NCI-H774 (cell line): ENCODE measurements at places on chromosomes 11 and 22.

DNA sequence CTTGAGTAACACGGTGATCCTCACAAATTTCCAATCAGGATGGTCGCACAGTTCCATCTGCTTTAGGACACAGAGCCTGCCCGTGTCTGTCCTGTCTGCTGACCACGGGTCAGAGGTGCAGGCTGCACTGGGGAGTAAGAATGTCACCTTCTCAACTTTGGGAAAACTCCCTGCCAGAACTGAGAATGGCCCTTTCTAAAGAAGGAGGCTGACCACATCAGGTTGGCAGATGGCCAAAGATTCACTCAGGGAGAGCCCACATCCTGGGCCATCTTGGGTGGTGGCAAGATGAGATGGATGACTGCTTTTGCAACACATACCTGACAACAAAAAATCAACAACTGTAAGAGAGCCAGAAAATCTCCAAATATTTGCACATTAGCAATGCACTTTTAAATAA lies 101.9 kb downstream of the IGLL1 start:
- no peak for DNase-seq

DNA sequence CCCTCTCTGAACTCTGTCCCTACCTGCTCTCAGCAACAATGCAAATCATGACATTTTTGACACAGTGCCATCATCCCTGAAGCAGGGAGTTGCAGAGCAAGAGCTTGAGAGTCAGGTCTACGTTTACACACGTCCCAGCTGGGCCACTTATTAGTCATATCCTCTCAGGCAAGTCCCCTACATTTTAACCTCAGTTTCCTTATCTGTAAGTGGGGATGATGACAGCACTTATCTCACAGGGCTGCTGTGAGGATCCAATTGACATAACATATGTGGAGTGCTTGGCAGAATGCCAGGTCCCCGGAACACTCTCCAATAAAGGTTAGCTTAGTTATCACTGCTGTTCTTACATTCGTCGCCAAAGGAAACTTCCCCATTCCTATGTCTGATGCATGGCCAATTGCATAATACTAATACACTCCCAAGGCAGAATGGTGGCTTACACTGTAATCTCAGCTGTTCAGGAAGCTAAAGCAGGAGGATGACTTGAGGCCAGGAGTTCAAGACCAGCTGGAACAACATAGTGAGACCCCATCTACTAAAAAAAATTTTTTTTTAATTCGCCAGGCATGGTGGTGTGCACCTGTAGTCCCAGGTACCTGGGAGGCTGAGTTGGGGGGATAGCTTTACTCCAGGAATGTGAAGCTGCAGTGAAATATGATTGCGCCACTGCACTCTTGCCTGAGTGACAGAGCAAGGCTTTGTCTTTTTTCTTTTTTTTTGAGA lies 16.6 kb downstream of the ASCC2 start:
- no peak for DNase-seq

DNA sequence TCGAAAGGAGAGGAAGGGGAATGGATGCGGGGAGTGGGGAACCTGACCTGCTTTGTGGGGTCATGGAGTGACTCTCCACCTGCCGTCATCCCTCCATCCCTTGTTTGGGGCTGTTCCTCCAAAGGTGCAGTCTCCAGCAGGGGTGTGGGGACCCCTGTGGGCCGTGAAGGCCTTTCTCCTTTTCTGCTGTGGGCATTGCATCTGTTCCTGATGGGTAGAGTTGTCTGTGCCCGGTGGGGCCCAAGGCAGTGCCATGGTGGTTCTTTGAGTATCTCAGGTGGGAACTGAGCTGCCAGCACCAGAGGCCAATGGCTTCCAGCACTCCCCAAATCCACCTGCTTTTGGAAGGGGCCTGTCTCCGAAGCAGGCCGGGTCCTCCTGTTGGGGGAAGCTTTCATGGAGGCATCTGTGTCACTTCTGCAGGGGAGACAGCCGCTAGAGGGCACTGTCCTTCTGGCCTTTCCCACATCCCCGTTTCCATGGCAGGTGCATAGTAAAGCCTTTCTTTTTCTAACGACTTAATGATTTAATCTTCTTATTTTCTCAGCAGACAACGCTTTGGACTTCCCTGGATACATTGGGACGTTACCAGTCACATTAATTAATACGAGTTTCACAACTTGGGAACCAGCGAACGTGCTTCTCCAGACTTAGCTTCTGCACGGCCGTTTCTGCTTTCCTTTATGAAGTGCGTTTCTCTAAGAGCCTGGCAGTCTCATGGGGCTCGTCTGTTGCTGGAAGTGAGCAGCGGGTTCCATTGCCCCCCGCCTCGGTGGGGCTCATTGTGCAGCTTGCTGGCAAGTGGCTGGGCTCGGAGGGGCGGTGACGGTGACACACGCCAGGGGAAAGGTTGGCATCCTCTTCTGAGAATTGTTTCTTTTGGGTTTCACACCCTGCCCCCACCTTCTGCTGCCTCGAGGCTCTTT lies 57.1 kb downstream of the PARVB start:
- no peak for DNase-seq

DNA sequence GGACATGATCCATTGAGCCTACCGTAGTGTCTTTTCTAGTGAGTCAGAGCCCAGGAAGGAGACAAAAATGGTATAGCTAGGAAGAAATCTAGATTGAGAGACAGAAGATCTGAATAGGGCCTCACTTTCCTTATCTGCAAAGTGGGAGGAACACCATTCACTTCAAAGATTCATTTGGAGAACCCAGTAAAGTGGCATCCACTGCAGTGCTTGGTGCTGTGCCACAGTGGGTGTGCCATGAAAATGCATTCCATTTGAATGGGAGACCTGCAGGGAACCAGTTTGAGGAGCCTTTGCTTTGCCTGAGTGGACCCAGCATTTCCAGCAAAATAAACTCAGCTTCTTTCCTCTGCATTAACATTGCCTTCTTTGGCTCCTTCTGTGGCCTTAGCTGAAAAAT lies 470.5 kb upstream of the CADM1 start:
- no peak for DNase-seq

DNA sequence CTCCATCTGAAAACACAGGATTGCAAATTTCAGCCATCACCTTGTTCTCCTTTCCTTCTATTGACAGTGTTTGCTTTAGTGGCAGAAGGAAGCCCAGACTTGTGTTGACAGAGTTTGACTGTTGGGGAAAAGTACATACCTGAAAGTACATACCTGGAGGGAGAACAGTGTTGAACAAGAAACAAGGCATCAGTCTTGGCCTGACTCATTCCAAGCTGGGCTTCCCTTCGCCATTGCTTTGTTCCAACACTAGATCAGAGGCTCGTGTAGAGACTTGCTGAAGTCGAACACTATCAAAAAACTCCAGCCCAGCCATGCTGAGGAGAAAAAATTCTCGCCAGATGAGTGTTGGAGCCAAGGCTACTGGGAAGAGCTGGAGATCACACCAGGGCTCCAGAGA lies 133.4 kb downstream of the BBOX1 start:
- DNase-seq, result peak; percentile 50

DNA sequence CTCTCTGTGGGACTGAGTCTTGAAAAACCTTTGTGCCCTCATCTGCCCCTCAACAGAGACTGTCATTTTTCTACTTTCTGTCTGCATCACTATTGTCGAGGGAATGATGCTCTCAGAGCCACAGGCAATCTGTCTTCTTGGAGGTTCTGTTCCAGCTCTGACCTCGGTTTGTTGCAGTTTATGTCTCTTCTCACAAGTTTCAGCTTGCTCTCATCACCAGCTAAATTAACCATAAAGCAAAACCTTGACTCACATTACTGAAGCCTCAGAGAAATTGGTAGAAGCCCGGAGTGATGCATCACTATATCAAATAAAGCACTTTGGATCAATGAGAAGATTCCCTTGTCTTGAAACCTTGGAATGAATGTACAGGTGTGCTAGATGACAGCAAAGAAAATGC lies 60.6 kb upstream of the BLID start:
- DNase-seq, result no peak

GRCh38 chr22:19728271-19728670 lies 4.9 kb downstream of the GP1BB start:
- DNase-seq, result no peak

GRCh38 chr11:128207861-128208321 lies 379.5 kb downstream of the ETS1 start:
- DNase-seq, result no peak

- DNase-seq, result no peak
Measured at GRCh38 chr11:109728056-109728455, 306.1 kb downstream of the C11orf87 start.

GRCh38 chr11:39741066-39741465 lies 1718.4 kb downstream of the LRRC4C start:
- no peak for DNase-seq

DNA sequence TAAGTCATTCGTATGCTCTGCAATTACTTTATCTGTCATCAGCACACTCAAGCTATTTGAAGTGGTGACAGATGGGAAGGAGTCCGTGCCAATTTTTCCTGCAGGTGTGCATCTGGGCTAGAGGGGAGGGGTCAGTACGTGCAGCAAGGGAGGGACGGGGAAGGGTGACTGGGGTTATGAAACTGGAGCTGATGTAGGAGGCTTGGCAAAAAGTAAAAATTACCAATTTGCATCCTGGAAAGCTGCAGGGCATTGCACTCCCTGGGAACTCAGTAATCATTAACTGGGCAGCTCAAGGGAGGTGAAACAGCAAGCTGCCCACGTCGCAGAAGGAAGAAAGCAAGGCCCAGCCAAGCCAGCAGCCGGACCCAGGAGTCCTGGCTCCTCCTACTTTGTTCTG lies 87.1 kb upstream of the TMEM45B start:
- DNase-seq, result peak; percentile 89

DNA sequence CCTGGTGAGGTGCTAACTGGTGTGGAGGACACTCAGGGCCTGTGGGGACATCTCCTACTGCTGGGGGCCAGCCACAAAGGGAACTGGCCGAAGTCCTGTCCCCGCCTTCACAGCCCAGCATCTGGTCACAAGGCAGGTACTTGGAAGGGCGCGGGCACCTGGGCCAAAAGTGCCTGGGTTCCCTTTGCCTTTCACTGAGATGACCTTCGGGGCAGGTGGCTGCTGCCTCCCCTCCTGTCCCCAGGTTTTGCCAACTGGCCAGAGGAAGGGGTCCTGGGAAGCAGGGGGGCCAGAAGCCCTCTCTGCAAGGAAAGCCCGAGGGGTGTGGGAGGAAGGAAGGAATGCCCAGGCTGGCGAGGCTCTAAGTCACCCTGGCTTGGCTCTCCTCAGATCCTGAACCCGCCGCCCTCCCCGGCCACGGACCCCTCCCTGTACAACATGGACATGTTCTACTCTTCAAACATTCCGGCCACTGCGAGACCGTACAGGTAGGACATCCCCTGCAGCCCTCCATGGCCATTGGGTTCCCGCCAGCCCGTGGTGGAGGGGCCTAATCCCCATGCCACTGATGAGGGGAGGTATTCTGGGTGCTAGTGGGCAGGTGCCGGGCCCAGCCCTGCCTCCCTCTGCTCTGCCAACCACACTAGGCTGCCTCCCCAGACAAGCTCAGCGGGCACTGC lies 14.4 kb upstream of the PPP6R3 start:
- DNase-seq, result no peak

DNA sequence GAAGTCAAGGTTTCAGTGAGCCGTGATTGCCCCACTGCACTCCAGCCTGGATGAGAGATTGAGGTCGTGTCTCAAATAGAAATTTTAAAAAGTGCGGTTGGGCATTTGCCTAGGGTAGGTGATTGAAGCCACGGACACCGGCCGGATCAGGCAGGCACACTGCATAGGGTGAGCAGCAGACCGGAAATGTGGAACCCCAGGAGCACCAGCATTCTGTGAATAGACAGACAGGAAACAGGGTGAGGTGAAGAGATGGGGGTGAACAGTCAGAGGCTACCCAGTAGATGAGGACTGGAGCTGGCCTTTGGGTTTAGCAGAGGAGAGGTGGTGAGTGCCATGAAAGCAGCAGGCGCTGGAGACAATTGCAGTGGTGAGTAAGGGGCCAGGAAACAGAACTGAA lies 43.5 kb downstream of the PPFIA1 start:
- no peak for DNase-seq

DNA sequence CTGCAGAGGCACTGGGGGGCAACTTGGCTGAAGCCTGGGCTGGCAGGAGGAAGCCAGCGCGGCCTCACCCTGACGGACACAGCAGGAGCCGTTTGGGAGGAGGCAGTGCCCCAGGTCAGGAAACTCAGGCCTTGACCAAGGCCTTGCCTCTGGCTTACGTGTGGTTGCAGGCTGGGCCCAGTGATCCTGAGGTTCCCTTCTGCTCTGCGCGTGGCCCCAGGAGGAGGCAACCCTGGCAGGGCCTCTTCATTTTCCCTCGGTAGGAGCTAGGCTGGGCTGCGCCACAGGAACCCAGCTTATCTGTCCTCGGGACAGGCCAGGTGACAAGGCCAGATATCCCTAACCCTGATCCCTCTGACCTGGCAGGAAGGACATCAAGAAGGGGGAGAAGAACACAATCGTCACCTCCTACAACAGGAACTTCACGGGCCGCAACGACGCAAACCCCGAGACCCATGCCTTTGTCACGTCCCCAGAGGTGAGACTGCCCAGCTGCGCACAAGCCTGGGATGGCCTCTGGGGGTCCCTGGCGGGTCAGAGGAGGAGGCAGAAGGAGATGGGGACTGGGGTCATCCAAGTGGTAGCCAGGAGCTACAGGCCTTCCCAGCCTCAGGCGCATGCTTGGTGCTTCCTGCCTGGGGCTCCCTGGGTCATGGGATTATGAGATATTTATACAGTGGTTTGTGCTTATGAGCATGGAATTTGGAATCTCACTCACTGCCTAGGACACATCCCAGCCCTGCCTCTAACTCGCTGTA lies 20.6 kb downstream of the POLR3H start:
- no peak for DNase-seq

DNA sequence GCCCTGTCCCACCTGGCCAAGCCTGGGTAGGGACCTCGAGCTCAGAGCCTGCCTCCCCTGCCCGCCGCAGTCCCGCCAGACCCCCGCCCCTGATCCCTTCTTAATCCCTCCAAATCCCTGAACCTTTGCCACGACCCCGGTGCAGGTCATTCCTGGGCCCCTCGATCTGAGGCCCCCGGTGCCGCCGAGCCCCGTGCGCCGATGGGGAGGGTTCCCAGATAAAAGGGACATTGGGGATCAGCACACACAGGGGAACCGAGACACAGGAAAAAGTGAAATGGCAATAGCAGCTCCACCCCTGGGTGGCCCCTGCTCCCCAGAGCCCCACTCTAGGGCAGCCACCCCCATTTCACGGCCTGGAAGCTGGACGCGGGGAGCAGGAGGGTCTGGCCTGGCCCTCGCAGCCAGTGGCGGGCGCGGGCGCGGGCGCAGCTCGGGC lies 1.3 kb upstream of the WNT7B start:
- no peak for DNase-seq

DNA sequence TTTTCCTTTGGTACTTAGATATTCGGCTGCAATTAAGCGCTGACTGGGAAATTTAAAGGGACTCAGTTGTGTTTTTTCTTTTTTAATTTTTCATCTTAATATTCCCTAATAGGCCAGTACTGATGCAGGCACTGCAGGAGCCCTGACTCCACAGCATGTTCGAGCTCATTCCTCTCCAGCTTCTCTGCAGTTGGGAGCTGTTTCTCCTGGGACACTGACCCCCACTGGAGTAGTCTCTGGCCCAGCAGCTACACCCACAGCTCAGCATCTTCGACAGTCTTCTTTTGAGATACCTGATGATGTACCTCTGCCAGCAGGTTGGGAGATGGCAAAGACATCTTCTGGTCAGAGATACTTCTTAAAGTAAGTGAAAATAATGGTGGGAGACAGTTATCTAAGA lies 3.8 kb downstream of the YAP1 start:
- DNase-seq, result no peak

- DNase-seq, result no peak
Measured at GRCh38 chr11:122690384-122690783, 34.9 kb downstream of the UBASH3B start.
